ENCODE measurements at places on chromosomes 3 and 15.

DNA sequence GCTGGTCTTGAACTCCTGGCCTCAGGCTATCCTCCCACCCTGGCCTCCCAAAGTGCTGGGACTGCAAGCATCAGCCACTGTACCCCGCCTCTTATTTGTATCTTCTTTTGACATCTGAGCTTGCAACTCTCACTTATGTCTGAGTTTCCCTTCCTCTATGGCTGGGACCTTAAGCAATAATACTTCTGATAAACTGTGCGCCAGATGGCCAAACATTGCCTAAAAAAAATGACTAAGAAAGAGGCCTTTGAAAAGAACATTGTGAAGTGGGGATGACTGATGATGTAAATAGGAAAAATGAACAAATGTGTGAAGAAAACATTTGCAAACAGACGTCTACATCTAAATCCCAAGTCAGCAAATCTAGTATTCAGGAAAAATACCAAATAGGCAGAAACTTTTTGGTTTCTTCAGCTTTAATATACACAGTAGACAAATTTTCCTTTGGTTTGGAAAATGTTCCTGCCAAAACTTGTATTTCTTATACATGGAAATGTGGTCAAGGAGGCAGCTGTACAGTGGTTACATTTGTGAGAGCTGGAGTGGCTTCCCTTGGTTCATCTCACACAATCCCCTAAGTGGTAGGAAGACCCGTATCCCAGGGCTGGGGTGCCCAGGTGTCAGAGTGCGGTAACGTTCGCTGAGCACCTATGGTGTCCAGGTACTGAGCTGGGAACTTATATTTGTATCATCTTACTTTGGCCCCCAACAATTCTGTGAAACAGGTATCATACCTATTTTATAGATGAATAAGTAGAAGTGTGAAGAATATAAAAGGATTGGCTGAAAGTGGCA, 11.6 kb upstream of the TFRC start:
- DNase-seq: no peak

- DNase-seq: no peak
Measured at GRCh38 chr15:73028831-73029451, 23.3 kb upstream of the NEO1 start.

DNA sequence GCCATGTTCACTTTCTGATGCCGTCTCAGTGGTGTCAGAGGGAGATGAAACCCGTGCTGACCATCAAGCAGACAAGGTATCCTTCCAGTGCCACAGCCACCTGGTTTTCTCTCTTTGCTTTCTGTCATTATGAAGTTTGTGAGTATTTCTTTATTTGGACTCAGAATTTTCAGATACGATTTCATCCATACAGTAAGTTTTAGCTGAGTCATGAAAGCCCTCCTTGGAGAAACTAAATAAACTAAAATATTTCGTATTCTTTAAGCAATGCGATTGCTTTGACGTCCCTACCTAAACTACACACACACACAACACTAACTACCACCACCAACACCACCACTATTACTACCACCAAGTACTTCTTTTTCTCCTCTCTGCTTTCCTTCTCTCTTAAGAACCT, 350.1 kb downstream of the NTRK3 start:
- no peak for DNase-seq

GRCh38 chr3:188900421-188900951, 271.3 kb upstream of the TPRG1 start:
- DNase-seq: no peak

GRCh38 chr15:82810890-82811426, 1.5 kb downstream of the WHAMM start:
- no peak for DNase-seq

DNA sequence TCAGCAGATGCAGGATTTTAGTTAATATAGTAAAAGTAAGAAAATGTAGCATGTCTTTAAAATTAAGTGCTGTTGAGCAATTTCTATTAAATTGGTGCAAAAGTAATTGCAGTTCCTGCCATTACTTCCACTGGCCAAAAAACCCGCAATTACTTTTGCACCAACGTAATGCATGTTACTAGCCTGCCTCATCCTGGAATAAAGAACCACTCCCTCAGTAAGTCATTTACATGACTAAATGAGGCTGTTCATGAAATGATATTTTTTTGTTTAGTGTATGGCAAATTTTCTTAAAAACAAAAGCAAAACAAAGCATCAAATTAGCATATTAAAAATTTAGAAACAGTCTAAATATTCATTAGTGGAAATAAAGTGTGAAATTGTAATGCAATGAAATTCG, 180.4 kb downstream of the DIPK2A start:
- DNase-seq: no peak

DNA sequence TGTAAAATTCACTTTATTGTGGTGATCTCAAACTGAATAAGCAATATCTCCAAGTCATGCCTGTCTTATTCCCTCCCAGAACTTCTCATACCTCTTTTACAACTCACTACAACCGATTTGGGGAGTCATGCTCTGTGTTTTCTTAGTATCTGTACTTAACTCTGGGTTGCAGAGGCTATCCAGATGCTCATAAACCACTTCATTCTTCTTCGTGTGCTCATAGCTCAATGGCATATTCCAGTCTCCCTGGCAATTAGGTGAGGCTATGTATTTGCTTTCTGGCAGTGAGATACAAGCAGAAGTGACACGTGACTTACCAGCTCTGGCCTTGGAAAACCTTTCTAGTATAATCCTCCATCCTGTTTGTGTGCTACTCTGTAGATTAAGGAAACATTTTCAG, 360.9 kb downstream of the ZNF385D start:
- no peak for DNase-seq

GRCh38 chr15:29670266-29670665, 152.0 kb downstream of the TJP1 start:
- DNase-seq: no peak

GRCh38 chr3:49454458-49454857, 15.6 kb upstream of the DAG1 start:
- DNase-seq: no peak

- no peak for DNase-seq
Measured at GRCh38 chr3:46417841-46418611, 11.0 kb downstream of the CCRL2 start.

GRCh38 chr3:134795746-134796280, 753 bp downstream of the EPHB1 start:
- no peak for DNase-seq

DNA sequence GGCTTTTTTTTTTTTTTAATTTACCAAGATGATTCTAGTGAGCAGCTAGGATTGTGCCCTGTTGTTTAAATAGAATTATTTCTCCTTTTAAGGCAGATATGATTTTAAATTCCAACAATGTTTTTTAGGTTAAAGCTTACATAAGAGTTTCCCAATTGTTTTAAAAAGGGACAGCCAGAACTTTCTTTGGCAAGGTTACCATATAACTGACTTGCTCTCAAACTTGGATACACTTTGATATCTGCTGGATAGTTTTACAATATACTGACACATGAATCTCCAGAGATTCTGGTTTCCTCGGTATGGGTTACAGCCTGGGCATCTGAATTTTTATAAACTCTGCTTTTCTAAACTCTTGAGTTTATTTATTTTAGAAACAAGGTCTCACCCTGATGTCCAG, 134.3 kb upstream of the GADL1 start:
- DNase-seq: no peak

- no peak for DNase-seq
Measured at GRCh38 chr3:107910713-107911259, 180.0 kb downstream of the CD47 start.

DNA sequence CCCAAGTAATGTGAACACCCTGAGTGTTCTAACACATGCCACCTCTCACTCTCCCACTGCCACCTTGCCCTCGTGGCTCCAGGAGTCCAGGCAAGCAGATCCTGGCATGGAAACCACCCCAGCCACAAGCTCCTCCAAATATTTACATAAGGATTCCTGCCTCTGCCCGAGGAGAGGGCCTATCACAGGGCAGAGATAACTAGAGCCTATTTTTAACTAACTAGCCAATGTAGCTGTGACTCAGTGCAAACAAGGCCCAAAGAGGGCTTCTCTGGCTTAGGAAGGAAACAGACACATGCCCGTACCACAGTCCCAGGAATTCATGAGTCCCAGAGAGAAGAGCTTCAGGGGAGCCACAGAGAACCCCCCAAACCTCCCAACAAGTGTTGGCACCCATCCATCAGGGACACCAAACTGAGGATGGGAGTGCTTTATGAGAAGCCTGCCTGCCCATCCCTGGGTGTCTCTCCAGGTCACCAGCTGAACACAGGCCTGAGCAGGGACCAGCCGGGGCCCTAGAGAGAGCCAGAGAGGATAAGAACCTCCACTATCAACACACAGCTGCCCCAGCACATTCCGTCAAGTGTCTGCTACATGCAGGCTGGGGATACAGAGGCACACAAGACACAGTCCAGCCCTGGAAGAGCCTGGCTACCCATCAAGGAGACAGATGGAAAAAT, 9.2 kb downstream of the FYCO1 start:
- no peak for DNase-seq

- DNase-seq: no peak
Measured at GRCh38 chr3:48356419-48356818, 15.6 kb upstream of the FBXW12 start.

DNA sequence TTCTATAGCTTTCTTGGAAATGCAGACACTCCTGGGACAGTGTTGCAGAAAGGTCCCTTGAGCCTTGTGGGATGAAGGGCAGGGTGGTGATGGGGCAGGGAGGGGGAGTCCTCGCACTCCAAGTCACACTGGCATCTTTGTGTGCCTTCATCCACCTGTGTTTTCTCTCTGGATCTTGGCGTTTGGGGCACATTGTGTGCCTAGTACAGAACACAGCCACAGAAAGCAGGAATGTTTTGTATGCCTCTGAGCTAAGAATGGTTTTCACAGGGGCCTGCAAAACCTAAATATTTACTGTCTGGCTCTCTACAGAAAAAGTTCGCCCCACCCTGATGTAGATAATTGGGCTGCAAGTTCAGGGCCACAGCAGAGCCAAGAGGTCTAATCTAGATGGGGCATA, 5.7 kb downstream of the MYZAP start:
- DNase-seq: no peak

GRCh38 chr3:111851511-111851954, 7.5 kb upstream of the PHLDB2 start:
- DNase-seq: no peak

DNA sequence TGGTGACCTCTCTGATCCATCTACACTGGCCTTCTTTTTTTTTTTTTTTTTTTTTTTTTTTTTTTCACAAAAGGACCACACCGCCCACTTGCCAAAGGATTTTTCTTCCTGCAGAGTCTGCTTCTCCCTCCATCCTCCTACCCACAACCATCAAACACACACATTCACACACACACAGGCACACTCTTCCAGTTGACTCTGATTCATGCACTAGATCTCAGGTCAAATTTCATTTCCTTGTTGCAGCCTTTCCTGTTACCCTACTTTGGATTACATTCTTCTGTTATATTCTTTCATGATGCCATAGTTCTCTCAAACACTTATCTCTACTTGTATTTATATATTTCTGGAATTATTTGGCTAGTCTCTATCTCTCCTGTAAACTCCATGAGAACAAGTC, 133.9 kb downstream of the STAC start:
- DNase-seq: no peak

DNA sequence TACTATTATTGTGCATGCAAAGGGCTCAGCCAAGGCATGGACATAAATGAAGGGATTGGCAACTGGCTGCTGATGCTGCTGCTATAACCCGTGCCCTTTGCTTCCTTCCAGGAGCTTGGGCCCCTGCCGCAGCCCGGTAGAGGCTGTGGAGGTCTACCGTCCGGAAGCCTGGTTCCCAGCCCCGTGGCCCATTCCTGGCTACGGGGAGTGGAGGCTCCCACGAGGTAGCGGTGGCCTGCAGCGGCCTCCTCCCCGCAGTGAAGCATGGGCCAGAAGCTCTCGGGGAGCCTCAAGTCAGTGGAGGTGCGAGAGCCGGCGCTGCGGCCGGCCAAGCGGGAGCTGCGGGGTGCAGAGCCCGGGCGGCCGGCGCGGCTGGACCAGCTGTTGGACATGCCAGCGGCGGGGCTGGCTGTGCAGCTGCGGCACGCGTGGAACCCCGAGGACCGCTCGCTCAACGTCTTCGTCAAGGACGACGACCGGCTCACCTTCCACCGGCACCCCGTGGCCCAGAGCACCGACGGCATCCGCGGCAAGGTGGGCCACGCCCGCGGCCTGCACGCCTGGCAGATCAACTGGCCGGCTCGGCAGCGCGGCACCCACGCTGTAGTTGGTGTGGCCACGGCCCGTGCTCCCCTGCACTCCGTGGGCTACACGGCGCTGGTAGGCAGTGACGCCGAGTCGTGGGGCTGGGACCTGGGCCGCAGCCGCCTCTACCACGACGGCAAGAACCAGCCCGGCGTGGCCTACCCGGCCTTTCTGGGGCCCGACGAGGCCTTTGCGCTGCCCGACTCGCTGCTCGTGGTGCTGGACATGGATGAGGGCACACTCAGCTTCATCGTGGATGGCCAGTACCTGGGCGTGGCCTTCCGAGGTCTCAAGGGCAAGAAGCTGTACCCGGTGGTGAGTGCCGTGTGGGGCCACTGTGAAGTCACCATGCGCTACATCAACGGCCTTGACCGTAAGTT, 15.0 kb downstream of the SPSB4 start:
- DNase-seq: no peak

DNA sequence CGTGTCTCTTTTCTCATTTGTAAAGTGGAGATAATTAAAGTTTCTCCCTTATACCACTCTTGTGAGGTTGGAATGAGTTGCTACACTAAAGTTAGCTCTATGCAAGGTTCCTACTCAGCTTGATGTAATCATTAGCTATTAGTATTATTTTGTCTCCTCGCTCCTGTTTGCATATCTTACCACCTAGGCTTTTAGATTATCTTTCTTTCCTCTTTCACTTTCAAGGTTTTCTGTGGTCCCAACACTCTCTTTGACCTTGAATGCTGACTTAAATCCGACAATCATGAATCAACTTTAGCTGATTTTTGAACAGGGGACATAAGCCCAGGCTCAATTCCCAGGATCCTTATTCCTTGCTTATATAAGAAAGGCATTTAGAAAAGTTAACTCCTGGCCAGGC, 769.7 kb upstream of the GRM7 start:
- no peak for DNase-seq

GRCh38 chr3:89340408-89340807, 233.0 kb downstream of the EPHA3 start:
- DNase-seq: no peak

DNA sequence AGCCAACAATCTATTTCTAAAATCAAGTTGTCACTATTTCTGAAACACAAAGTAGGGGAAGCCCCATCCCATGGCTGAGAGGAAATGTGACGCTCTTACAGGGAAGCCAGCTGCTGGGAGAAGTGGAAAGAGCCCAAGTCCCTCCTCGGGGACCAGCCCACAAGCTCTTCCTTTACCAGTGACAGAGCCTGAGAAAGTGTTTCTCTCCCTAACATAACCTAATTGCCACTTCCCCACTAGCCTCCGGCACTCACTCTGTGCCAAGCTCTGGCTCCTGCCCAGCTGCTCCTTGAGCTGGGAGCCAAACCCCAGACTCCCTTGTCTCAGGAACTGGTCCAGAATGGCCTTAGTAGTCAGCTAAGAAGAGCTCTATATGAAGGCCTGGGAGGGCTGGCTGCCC, 42.9 kb downstream of the TNFAIP8L3 start:
- no peak for DNase-seq

Data from cerebellar nuclear complex (tissue), 1 donor.